Heart right ventricle (tissue), 16 donors: ENCODE measurements at places on chromosomes 3 and 15. TPM values are rescaled to one million over a fixed set of nuclear protein-coding genes. Genes with fewer than 3 reads are reported as not detected.

APBA2 gene
- total RNA-seq = 0.48 TPM

NAALADL2 gene
- 7.9 TPM for total RNA-seq

SLC27A2 gene
- not detected for total RNA-seq

APOD gene
- 87.7 TPM for total RNA-seq

DNA sequence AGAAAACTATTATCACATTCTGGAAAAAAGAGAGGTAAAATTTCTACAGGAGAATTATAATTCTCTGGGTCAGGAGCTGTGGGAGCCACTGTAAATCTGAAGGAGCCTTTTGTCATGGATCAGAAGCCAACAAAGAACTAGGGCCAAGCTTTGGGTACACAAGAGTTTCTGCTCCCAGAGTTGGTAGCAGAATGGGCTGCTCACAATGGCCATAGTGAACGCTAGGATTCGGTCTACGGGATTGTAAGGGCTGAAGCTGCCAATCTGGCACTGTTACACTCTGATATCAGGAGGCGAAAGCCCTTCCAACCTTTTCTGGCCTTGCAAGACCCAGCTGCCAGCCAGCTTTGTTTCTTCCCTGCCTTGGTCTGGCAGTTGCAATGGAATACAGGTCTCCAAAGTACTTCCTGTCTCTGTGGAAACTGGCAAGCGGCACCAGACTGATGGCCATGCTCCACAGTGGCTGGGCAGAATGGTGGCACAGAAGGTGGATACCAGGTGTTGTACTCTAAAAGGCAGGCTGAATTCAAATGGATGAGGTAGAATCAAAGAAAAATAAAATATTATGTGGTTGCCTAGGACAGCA, 831.7 kb downstream of the CADM2 start:
- H3K4me3 ChIP-seq = no peak overlapping the region
- no peaks in the 10 kb centered on the region for H3K4me1 ChIP-seq
- no peak overlapping the region for H3K27ac ChIP-seq
- no peak for DNase-seq

- peaks cover 18% of the 10 kb centered on the region for H3K4me1 ChIP-seq
- no peak overlapping the region for H3K27ac ChIP-seq
Observed at GRCh38 chr15:51191072-51191670, 96.5 kb upstream of the TNFAIP8L3 start.

DNA sequence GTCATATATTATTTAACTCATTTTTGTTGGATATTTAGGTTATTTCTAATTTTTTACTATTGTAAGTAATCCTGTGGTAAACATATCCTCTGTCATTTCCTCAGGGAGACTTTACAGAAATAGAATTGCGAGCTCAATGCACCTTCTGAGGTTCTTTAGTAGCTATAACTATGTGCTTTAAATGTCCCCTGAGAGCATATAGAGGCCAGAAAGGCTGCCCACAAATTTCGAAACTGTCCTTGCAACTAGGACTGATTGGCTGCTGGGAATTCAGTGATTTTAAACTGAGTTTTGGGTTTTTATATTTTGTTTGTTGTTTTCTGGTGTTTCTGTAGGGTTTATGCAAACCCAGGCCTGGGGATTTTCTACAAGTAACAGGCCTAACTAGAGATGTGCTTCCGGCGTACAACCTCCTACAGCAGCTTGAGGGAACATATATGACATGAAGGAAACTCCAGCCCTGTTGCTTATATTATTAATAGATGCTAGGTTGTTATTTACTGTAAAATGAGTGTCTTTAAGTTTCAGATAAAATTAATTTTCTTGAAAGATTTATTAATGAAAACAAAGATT, 29.1 kb upstream of the P4HTM start:
- H3K27me3 ChIP-seq = no peaks in the 10 kb centered on the region
- no peak overlapping the region for H3K27ac ChIP-seq
- DNase-seq = no peak
- no peaks in the 10 kb centered on the region for H3K4me1 ChIP-seq
- H3K4me3 ChIP-seq = no peak overlapping the region

DNA sequence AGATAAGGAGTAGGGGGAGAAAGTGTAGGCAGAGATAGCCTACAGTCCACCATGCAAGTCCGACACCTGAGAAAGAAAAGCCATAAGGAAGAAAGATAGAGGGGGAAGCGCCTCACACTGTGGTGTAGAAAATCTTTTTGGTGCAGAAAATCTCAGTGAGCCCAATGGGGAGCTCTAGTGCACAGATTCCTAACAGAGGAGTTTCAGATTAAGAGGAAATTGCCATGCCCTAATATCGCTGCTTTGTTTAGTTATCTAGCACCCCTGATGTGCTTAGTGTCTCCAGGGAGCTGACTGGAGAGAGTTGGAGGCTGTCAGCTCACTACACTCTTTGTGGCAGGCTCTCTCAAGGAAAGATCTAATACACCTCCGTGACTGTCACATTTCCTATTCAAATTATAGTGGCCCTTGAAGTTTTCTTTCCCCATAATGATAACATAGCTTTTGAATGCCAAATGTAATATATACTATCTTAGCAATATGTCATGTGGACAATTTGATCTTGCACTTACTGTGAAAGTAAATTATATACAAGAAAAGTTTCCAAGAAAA, 33.7 kb downstream of the CGGBP1 start:
- H3K27me3 ChIP-seq = no peaks in the 10 kb centered on the region
- no peak overlapping the region for H3K4me3 ChIP-seq
- no peak overlapping the region for H3K27ac ChIP-seq
- H3K4me1 ChIP-seq = no peaks in the 10 kb centered on the region
- H3K36me3 ChIP-seq = no peaks in the 10 kb centered on the region
- DNase-seq = no peak
